Activated CD4-positive, alpha-beta memory T cell treated with anti-CD3 and anti-CD28 coated beads, Interleukin-2, amount 10 ng/mL, durations not matched to agents 7 days and 5 days (primary cell): ENCODE measurements at places on chromosomes 2 and 18. TPM values are rescaled to one million over a fixed set of nuclear protein-coding genes. Genes with fewer than 3 reads are reported as not detected.

DNA sequence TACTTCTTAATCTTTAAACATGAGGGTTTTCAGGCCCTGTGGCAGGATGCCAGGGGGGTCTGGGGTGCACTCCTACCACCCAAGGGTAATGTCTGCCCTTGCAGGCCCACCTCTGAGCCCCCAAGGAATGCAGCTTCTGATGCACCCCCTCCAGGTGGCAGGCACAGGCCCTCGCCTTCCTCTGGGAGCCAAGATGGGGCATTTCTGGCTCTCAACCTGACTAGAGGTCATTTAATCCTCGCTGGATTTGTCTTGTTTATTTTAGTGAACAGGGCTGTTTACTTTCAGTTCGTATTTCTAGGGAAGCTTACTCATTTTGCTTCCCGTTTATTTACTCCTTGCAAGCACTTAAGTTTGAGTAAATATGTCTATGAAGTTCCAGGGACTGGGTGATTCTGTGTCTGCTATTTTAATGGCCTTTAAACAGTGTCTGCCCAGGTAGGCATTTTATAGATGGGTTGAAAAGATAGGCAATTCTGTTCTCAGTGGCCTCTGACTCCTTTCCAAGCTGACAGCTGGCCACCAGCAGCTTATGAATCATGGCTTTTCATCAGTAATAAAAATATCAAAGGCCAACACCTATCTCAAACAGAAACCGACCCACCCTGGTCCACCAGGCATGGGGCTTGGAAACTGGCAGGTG, 11.1 kb upstream of the DNPEP start:
- no peak overlapping the region for H3K4me3 ChIP-seq
- DNase-seq, result no peak
- H3K36me3 ChIP-seq, result no peaks in the 10 kb centered on the region
- no peak overlapping the region for H3K27ac ChIP-seq
- H3K4me1 ChIP-seq, result peaks cover 6% of the 10 kb centered on the region

GRCh38 chr18:62829936-62830335, 114.6 kb downstream of the PHLPP1 start:
- no peak overlapping the region for H3K27ac ChIP-seq
- no peak overlapping the region for H3K4me3 ChIP-seq
- no peaks in the 10 kb centered on the region for H3K27me3 ChIP-seq
- no peaks in the 10 kb centered on the region for H3K4me1 ChIP-seq
- H3K36me3 ChIP-seq, result peaks cover 5% of the 10 kb centered on the region
- DNase-seq, result no peak

The LDLRAD4 gene
- total RNA-seq, result 22.4 TPM

DNA sequence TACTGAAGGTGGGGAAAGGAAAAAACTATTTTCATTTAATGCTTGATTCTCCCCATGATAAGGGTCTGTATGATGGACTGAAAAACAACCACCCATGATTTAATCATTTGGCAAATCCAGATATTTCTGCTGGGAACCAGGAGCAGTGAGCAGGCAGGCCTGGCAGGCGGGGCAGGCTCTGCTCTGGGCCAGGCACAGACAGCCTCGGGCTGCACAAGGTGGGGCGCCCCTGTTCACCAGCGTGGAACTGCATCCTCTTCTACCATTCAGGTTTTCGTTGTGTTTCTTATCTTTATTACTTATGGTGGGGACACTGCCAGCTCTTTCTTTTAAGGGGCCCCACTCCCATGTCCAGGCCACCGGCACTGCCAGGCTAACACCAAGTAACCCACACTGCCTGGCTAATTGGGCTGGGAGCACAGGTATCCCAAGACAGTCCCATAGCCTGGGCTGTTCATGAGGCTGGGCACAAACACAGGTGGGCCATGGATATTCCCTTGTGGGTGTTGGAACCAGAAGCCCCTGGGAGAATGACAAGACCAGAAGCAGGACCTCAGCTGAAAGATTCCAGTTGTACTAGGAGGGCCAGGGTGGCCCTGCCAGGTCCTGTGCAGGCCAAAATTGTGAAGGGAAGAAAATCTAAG, 57.1 kb upstream of the RALBP1 start:
- no peaks in the 10 kb centered on the region for H3K36me3 ChIP-seq
- H3K4me1 ChIP-seq, result no peaks in the 10 kb centered on the region
- no peak overlapping the region for H3K27ac ChIP-seq
- no peak for DNase-seq
- H3K4me3 ChIP-seq, result no peak overlapping the region

DNA sequence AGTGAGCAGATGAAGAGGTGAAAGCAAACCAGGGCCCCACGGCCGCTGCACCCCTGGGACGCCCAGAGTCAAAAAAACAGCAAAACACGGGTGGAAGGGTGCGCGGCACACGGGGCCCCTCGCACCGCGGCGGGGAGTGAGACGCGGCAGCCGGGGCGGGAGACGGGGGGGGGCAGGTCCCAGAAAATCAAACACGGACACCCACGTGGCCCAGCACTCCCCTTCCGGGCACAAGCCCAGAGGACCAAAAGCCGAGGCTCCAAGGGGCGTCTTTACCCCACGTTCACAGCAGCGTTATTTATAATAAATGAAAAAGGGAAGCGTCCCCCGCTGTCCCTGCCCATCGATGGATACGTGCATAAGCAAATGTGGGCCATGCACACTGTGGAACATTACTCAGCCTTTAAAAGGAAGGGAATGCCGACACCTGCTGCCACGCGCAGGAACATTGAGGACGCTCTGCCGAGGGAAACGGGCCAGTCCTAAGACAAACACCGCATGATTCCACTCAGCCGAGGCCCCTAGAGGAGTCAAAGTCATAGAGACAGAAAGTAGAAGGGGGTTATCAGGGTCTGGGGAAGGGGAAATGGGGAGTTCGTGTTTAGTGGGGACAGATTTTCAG, 677 bp upstream of the COPS9 start:
- H3K4me3 ChIP-seq, result peak overlapping the region; percentile 90
- peak overlapping the region; percentile 70 for H3K27ac ChIP-seq
- no peaks in the 10 kb centered on the region for H3K27me3 ChIP-seq
- no peak for DNase-seq
- peaks cover 24% of the 10 kb centered on the region for H3K36me3 ChIP-seq
